ENCODE measurements at places on chromosomes 2 and 18.

DNA sequence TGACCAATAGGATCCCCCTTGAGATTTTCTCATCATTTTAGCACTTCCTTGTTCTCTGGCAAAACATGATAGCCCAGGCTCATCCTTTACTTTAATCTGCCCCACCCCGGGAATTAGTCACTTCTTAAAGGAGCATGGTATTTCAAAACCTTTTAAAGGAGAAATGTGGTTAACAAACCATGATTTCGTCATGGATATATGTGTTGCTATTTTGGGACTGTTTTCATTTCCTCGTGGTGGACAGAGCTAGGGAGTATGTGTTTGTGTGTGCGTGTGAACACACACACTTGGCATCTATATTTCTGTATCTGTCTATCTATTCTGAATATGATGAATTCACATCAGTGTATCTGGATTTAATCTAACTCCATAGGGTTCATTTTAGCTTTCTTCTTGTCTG, 128.1 kb downstream of the BIRC6 start:
- DNase-seq = no peak

- DNase-seq = no peak
Measured at GRCh38 chr2:27489118-27489497, 435 bp downstream of the IFT172 start.

DNA sequence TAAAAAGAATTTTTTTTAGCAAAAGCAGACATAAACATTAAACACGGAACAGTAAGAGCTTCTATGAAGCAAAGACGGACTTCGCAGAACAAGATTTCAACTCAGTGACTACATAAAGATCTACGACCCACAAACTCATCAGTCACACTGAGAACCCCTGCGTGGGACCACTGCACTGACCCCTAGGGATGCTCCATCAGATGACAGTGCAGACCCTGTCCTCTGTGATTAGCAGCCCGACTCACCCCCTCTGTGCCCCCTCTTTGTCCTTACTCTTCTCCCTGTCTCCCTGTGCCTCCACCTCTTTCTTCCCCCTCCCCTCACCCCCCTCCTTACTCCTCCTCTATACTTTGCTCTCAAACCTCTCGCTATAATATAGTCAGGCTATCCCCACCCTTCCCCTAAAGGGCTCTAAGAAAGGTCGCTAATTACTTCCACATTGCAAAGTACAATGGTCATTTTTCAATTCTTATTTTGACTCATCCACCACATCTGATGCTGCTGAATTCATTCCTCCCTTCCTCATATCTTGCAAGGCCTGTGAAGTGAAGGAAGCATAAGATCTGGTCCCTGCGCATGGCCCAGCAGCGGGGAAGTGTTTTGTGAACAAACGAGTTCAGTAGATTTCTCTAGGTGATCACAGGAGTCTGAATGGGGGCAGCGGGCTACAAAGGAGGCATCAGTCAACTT, 89.3 kb downstream of the CABYR start:
- DNase-seq = no peak

DNA sequence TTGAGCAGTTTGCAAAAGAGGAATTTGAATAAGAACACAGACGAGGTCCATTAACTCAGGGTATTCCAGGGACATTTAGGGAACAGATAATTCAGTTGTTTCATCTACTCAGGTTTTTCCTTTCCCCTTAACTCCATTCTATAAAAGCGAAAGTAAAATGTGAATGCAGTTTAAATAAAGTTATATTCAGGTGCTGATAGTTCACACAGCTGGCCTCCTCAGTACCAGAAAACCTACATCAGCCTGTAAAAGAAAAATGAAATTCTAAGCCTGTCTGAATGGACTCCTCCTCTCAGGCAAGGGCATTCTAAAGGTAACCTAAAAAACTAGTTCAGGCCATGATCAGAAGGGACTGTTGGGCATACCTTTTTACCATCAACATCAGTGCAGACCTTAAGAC, 873.8 kb downstream of the SUCLG1 start:
- no peak for DNase-seq

- DNase-seq = no peak
Measured at GRCh38 chr2:181682026-181682789, 1.9 kb upstream of the NEUROD1 start.

DNA sequence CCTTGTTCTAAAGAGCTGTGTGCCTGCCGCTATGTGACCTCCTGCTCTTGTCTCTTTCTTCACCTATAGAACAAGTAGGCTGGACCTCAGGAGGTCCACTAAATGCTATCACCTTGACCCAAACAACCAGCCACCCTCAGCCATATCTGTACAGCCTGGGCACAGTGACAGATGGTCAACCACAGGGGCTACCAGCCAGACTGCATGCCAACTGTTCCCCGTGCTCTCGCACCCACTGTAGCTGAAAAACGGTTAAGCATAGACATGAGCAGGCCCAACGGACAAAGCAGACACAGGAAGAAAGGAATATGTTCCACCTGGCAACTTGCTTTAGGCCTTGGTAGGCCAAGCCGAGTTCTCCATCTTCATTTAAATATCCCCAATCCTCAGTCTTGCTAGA, 43.2 kb upstream of the ACAA2 start:
- no peak for DNase-seq

DNA sequence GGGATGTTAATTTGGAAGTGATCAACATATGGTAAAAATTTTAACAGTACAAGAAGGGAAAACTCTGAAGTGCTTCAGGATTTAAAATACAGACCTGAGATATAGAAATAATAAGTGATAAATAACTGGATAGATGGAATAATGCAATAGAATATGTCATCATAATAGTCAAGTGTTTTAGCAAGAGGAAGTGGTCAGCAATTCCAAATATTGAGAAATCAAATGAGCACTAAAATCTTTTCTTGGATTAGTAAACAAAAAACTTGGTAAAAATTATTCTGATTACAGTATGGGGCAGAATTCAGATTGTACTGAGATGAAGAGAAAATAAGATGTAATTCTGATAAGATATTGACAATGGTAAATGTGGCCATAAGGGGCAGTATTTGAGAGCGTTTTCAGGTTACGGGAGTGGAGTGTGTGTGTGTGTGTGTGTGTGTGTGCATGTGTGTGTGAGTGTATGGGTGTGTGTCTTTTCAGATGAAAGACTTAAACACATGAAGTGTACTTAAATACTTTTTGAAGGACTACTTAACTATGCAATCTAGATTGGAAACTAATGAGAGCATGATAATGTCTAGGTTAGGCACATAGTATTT, 217.9 kb upstream of the ITGA4 start:
- no peak for DNase-seq
